ENCODE measurements at places on chromosomes 2 and 18.

- no peak for DNase-seq
These were observed 87.1 kb downstream of the MEMO1 start for GRCh38 chr2:31923662-31924061.

DNA sequence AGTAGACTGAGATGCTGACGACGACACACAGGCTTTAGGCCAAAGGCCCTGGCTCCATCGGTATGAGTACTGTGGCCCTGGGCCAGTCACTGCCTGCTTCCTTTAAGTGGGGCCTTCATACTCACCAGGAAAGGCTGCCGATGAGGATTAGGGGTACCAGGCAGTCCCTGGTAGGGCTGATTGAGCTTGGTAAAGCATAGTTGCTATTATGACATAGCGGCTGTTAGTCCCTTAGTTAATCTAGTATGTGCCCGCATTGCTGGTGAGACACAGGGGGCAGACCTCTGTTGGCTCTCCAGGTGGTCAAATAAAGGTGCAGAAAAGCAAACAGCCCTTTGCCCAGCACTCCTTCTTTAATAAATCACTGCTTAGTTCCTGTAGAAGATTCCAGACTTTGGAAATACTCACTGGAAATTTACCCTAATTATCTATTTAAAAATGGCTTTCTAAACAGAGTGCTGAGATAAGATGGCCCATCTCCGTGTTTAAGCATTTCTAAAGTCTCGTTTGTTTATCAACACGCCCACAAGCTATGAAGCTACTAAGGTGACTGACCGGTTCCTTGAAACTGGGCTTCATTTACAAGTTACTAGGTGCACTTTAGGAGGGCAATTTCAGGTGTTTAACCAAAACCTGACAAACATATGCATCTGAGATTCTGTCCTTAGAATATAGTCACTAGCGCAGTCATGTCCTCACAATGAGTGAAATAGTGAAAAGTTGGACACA, 8.7 kb upstream of the BIN1 start:
- no peak for DNase-seq

GRCh38 chr18:46424898-46425297, 232.1 kb downstream of the LOXHD1 start:
- no peak for DNase-seq

DNA sequence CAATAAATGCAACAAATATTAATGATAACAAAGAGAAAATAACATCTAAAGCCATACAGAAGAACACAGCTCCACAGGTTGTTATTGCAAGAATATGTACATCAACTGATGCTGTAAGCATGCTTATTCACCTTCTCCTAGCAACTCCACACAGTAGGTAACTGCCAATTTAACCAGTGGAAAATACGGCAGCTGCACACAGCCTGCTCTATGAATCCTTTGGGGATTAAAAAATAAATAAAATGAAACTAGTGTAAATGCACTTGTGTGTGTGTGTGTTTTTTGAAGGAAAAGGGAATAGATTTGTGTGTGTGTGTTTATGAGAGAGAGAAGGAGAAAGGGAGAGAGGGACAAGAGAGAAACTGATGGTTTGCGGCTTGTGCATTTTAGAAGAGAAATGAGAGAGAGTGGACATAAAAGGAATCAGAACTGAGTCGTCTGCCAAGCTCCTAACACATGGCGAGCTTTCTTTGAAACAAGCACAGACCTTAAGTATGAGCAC, 96.2 kb upstream of the PDE1A start:
- no peak for DNase-seq

DNA sequence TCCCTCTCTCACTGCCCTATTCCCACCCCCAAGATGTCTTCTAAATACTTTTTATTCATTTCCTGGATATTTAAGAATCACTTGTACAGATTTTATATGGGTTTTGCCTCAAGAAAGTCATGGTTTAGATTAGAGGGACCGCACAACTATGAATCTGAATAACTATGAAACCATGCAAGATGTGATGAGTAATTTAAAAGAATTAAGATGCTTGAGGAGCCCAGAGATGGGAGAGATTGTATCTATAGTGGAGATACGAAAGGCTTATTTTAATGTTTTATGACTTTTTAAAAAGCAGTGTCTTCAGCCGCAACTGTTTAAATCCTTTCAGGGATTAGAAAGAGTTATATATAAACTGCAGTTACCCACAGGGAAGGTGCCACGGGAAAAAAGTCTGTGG, 324.1 kb downstream of the LPIN1 start:
- no peak for DNase-seq
